GM18507 (cell line): ENCODE measurements at places on chromosomes 7 and 10.

DNA sequence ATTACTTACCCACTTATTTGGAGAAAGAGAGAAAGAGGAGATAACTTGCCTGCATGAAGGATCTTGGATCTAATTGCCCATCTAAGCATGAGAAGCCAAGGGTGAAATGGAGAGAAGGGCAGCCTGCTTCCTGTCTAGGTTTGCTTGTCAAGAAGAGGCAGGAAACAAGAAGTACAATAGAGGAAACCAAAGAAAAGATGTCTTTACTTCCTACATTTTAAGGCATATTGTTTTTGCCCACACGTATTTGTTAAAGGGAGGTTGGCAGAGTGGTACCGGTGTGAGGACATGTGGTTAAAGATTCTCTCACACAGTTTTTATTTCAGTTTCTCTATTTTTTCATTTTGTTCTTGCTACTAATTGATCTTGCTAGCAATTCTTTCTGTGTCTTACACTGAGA, 6.0 kb upstream of the TAS2R38 start:
- DNase-seq, result no peak

DNA sequence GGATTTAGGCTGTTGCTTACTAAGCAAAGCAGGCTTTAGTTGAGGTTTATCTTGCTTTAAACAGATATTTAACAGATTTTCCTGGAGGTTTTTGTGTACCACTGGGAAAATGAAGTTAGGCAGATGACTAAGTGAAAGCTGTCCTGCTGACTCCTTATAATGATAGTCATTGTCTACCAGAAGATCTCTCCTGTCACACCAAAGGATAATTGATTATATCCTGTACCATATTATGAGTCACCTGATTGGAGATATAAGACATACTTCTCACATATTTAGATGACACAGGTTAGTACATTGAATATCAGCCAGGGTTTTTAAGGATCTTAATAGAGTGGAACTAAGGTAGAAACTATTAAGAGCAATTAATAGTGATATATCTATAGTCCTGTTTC, 68.4 kb downstream of the PTEN start:
- no peak for DNase-seq

- no peak for DNase-seq
Measured at GRCh38 chr7:83301416-83301815, 138.7 kb upstream of the PCLO start.

- no peak for DNase-seq
Measured at GRCh38 chr7:22549667-22550513, 49.9 kb upstream of the STEAP1B start.

DNA sequence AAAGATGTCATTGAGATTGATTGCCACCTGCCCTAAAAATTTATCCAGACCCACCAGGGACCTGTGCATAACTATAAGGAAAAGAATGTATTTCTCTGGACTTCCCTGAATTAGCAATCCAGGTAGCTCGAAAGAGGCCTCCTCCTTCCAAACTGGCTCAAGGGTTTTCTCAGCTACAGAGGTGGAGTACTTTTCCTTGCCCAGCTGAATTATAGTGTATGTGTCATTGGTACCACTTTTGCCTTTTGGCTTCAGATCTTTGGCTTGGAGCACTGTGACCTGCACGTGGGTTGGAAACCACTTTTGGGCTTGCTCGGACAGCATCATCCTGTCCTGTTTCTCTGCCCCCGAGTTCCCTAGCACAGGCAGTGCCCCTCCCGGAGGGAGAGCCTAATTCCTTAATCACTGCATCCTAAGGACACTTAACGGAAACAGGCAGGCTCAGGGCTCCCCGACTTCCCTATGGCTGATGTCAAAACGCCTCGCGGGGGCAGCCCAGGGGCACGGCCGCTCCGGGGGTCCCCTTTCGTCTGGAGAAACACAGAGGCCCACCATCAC, 825 bp downstream of the RAB11FIP2 start:
- no peak for DNase-seq

GRCh38 chr7:82105463-82105862, 335.6 kb upstream of the HGF start:
- DNase-seq, result no peak

DNA sequence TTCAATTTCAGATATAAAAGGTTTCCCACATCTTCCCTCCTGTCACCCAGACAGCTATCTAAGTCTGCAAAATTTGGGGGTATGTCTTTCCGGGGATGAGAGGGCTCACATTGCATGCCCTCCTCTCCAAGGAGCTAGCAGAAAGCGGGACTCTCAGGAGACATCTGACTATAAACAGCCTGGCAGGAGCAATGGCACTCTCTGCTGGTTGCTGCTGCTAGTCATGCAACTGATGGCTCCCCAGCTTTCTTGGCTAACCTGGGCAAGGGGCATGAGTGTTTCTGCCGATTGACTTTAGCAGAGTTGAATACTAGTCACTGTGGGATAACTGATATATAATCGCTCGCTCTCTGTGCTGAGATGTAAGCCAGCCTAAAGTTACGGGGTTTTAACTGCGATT, 12.0 kb downstream of the TBX20 start:
- DNase-seq, result no peak

DNA sequence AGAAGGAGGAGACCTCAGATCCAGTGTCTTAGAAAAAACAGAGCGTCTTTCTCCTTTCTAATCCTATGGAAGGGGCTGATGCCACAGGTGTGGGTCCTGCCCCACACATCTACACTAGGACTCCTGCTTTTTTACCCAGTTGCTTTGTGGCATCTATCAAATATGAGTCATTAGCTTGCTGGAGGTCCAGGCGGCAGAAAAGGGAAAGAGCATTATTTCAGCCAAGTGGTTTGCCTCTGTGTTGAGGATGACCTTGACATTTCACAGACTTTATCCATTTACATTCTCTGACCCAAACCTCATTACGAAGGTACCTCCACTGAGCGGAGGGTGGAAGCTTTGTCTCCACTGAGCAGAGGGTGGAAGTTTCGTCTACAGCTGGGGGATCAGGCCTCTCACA, 308.4 kb upstream of the KLF6 start:
- no peak for DNase-seq

DNA sequence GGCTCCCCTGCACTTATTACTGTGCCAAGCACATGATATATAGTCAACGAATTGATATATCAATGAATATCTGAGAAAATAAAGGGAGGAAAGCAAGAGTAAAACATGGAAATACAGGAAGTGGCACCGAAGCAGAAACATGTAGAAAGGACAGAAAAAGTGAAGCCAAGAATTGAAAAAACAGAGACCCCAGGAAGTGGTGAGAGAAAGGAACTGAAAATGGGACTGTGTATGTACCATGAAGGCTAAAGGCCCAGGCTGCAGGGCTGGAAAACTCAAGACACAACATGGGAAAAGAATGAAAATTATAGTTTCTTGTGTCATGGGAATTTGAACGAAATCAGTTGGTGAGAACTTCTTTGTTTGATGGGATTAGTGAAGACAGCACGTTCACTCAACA, 60.6 kb downstream of the MAP3K8 start:
- no peak for DNase-seq

GRCh38 chr7:47610506-47611044, 28.7 kb upstream of the TNS3 start:
- DNase-seq, result no peak

DNA sequence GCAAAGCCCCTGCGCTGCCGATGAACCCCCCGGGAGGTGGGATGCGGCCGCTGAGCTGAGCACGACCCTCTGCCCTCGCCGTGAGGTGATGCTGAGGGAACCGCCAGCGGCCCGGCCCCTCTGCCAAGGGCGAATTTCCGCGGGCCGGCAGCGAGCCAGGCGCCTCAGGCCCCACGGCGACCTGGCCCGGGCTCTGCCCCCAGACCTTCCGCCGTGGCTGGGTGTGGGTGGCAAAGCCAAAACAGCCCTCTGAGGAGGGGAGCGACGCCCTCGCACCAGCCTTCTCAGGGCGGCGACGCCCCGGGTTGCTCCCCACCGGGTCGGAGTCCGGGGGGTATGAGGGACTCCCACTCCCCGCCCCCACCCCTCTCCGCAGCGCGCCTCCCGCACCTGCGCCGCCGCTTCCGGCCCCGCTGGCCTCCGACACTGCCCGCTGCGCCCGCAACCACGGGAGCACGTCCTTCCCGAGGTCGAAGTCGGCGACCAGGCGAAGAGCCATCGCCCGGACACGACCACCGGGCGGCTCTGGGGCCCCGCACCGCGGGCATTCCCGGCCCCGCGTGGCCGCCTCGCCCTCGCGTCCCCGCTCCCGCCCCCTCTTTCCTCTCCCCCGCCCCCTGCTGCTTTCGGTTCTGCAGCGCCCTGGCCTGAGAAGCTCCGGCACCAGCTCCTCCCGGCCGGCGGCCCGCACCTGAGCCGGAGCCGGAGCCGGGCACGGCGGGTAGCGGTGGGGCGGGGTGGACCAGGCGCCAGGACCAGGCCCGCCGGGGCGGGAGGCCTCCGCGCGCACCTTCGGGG, at the start of gene GSAP:
Gene GSAP (minus strand): TSS at position 527 of the 798 bp plus-strand sequence. CDS start 28 bp downstream, at position 499.
- DNase-seq, result no peak

DNA sequence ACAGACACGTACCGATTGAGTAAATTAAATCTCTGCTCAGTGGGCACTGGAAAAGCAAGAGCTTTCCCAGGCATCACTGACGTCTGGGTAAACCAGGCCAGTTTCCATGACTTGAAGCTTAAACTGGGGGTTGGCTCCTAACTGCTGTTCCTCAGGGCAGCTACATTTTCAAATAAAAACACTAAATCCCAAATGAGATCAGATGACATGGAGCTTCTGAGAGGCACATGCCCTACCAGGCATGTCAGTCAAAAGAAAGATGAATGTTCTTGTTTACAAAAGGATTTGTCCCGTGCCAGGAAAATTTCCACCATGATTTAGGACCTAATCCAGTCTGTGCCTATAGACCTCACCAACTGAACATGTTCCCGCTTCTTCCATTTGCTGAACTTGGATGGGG, 220.2 kb downstream of the KCNMA1 start:
- no peak for DNase-seq
